ENCODE measurements at places on chromosomes 5 and 9.
A peak's percentile ranks its signal among the peaks of the same experiment; 100 is the strongest.

GRCh38 chr9:84139296-84140070, 158.9 kb downstream of the RMI1 start:
- peak; percentile 13 for DNase-seq

DNA sequence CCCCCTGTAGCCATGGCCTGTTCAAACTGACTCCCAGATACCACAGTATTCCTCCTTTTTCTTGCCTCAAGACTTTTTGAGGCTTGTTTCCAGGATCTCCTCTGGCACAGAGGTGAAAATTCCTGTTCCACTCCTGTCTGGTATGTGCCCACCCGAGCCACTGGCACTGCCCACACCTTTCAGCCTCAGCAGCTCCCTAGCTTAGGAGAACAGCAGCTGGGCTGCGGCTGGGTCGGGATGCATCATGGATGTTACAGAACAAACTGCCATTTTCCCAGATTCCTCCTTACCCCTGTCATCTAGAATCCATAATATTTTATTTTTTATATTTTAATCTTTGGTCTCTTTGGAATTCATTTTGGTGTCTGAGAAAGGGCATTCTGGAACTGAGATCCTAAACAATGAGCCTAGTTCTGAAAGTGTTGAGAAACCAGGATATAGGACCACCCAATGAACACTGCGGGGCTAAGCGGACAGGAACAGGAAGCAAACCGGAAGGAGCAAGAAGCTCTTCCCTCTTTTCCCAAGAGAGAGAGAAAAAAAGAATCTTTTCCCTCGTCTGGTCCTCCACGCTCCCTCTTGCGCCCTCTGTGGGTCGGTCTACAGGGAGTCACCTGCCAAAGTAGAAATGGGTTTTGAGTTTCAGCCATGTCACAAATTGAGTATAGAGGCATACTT, 12.5 kb downstream of the OR2S2 start:
- DNase-seq, result peak; percentile 13

- no peak for DNase-seq
Measured at GRCh38 chr9:20125727-20126126, 336.9 kb upstream of the SLC24A2 start.

DNA sequence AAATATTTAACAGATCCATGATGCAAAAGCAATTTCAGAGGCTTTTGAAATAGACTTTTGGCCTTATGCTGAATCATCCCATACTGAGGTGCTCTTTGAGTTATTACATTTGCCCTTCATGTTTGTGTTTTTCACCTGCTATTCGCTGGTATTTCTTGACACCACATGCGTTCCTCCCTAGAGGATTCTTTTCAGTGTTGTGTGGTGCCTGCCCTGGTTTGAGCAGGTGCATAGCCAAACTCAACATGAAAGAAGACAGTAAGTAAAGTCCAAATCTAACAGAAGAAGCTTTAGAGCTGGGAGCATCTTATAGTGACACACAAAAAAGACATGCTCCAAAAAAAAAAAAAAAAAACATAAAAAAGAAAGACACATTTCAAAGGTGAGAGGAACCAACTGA, 796.3 kb downstream of the SEMA5A start:
- DNase-seq, result no peak

DNA sequence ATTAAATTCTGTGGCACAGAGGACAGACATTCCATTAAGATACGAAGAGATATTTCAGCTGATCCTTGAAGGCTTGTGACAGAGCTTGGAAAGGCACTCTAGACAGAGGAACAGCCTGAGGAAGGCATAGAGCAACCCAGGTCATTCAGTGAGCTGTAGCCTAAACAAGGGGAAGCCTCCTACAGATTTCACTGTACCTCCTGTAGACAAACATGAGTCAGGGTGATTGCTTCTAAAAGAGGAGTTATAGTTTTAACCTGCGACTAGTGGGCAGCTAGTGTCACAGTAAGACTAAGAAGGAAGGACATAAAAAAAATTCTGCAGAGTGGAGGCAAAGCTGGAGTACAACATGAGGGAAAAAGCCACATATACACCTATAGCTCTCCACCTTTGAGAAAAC, 43.5 kb upstream of the ANKDD1B start:
- no peak for DNase-seq

- no peak for DNase-seq
Measured at GRCh38 chr5:131511934-131512333, 123.1 kb downstream of the RAPGEF6 start.

DNA sequence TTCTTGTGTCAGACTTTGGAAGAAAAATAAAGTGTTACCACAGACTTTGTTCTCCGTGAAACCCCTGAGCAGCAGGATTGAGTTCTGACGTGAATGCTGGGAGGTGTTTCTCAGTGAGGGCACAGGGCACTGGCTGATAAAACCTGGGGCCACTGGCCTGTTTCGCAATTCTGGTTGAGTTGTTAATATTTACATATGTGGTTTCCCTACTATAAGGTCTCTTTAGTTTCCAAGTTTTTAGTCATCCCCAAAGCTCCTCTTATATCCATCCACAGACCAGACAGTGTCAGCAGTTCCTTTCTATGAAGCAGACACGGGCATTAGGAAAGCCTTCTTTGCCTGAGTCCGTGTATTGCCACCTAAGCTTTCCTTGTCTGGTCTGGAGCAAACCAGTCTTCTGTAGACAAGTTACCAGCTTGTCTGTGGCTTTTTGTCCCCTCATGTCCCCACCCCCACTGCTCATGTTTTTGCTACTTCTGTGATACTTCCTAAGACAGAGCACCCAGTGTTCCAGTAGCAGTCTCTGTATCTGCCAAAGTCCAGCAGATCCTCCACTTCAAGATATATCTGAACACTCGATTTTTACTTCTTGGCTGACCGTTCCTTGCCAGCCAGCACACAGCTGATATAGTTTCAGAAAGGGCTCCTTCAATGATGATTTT, 42.0 kb downstream of the ACO1 start:
- no peak for DNase-seq

DNA sequence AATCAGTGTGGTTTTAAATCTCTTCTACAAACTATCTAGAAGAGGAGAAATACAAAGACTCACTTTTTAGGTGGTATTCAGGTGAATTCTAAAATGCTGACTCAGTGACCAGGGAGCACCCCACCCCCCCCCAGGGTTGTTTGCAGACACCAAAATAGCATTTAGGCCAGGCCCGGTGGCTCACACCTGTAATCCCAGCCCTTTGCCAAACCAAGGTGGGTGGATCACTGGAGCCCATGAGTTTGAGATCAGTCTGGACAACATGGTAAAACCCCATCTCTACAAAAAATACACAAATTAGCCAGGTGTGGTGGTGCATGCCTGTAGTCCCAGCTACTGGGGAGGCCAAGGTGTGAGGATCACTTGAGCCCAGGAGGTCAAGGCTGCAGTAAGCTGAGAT, 119.0 kb upstream of the LMX1B start:
- DNase-seq, result no peak

DNA sequence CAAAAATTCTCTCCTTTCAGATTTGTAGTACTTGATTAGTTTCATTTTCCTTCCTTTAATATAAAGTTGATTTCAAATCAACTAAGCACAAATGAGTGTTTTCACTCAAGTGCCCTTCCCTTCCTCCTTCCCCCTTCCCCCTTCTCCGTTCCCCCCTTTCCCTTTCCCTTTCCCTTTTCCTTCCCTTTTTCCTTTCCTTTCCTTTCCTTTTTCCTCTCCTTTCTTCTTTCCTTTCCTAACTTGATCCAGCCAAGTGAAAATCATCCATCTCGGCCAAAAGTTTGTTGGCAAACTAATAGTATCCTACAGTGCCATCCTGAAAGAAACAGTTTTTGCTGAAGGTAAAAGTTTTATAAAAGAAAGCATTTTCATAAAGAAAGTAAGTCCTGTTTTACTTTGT, 85.3 kb upstream of the CD180 start:
- no peak for DNase-seq

- no peak for DNase-seq
Measured at GRCh38 chr5:36443941-36444340, 142.2 kb upstream of the RANBP3L start.

DNA sequence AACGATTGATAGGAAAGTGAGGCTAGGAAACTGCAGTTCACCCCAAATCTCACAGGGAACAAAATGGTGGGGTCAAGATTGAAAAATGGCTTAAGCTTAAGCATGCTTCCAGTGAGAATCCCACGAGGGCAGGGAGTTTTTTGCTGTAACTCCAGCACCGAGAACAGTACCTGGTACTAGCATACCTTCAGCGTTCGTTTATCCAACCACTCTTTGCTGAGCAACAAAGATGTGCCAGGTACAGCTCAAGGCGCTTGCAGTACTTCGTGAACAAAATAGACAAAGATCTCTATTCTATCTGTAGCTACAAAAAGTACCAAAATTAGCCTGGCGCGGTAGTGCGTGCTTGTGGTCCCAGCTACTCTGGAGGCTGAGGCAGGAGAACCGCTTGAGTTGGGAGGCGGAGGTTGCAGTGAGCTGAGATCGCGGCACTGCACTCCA, 778 bp upstream of the PPP6C start:
- no peak for DNase-seq

DNA sequence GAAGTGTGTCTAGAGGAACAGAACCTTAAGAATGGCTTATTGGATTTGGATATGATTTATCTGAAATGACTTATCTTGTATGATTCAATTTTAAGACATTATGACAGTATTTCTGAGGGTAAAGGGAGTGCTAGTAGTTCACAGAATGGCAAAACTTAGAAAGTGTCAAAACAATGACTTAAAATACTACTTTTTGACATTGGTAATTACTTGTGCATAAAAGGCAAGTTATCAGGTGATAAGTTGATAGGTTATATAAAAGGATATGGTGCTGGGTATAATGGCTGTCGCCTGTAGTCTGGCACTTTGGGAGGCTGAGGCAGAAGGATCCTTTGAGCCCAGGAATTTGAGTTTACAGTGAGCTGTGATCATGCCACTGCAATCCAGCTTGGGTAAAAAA, 494.4 kb downstream of the CDH9 start:
- no peak for DNase-seq

DNA sequence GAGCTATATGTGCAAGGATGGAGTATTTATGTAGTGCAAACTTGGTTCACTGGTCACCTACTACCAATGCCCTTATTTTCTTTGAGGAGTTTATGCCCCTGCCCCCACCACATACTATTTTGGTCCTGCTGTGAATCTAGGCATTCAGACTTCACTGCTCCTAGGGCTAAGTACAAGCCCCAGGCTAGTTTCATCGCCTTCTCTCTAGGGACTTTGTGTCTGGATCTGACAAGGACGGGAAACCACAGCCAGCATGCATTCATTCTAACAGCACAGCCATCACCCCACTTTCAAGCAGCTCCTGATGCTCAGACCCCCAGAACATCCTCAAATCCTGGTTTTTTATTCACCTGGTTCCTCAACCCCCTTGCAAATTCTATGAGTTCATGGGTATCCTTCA, 56.8 kb downstream of the DRD1 start:
- DNase-seq, result no peak

DNA sequence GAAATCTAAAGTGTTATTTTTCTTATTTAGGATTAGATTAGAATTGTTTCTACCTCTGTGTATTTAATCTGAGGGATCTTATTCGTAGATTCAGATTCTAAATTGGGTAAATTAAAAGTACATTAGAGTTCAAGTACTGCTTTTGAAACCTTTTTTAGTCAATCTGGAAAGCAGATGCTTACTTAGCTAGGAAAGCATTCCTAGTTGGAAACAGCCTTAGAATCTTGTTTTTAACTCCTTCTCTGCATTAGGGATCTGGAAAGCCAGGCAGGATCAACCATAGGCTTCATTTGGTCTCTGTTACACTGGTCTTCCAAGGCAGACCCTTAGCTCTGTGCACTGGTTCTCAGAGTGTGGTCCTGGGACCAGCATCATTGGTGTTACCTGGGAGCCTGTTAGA, 247.4 kb downstream of the NR3C1 start:
- DNase-seq, result no peak

DNA sequence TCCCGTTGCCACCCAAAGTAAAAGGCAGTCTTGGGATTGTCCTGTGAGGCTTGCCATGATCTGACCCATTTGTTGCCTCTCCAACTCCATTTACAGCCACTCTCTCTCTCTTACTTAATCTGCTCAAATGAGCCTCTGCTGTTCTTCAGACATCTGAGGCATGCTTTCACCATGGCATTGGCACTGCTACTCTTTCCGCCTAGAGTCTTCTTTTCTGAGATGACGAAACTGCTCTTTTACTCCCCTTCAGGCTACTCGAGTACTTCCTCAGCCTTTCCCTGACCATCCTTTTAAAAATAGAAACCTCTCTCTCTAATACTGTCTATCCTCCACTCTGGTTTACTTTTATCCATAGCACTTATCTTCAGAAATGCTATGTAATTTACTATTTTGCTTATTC, 9.0 kb downstream of the FOCAD start:
- no peak for DNase-seq

DNA sequence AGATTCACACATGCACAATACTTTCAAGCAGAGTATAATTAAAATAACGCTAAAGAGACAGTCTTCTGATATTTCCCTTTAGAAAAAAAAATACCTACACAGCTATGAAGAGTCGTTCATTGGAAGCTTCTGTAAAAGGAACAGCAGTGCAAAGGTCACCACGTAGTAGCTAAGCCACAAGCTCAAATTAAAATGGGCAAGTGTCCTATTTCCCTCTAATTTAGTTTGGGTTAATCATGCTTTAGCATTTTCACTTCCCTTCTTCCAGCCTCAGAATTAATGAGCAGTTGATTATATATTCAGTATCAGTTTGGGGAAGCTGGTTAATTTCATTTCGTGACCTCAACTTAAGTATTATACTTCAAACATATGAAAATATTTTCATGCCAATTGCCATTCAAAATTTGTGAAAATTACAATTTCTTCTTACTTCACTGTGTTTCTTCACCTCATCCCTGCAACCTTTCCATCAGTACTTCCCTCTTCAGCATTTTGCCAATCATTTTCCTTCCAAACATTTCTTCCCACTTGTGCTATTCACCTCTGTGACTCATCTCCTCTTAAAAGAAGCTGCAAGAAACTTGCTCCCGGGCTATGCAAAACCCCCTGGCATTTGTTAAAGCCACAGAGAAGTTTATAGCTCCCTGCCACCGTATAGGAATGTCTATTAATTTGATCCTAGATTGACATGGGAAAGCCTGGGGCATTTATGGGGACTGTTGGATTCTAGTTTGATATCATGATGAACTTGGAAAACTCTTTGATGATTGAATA, 83.0 kb downstream of the DMRTA1 start:
- no peak for DNase-seq

- DNase-seq, result no peak
Measured at GRCh38 chr5:139389701-139390638, at the start of gene MZB1. Gene MZB1 (minus strand): TSS chr5:139389913. CDS start chr5:139389856, 57 bp downstream.

- no peak for DNase-seq
Measured at GRCh38 chr5:886716-887325, 5.8 kb downstream of the BRD9 start.

- no peak for DNase-seq
Measured at GRCh38 chr5:79074641-79075040, 5.1 kb downstream of the BHMT2 start.
